Upper lobe of left lung (tissue), 6 donors: ENCODE measurements at places on chromosomes 4 and X. TPM values are rescaled to one million over a fixed set of nuclear protein-coding genes. Genes with fewer than 3 reads are reported as not detected.

Gene IL3RA
- 62.3 TPM for total RNA-seq

Gene NR3C2
- total RNA-seq, result 17.7 TPM

Gene SYNPO2
- total RNA-seq, result 56.3 TPM

Gene SLITRK4
- total RNA-seq, result 0.49 TPM

Gene MAGEE1
- 1.2 TPM for total RNA-seq

DNA sequence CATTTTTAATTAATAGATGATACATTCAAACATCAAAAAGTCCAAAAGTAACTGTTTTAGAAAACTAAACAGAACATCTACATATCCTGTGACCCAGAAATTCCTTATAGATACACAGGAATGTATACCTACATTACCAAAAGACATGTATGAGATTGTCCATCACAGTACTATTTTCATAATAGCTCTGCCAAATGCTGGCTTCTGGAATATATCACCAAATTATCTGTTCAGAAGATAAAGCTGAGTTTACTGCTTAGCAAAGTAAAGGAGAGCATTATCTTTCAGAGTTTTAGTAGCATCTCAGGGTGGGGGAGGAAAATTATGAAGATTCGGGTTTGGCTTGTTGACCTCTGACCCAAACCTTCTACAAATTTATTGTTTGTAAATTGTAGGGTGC is 368.9 kb upstream of the SLC7A11 start:
- no peaks in the 10 kb centered on the region for H3K27me3 ChIP-seq
- H3K27ac ChIP-seq, result no peak overlapping the region
- H3K36me3 ChIP-seq, result no peaks in the 10 kb centered on the region
- DNase-seq, result no peak
- no peak overlapping the region for H3K4me3 ChIP-seq
- no peaks in the 10 kb centered on the region for H3K4me1 ChIP-seq

GRCh38 chr4:43882470-43882869 is 566.1 kb downstream of the KCTD8 start:
- H3K4me1 ChIP-seq, result no peaks in the 10 kb centered on the region
- no peak for DNase-seq
- H3K36me3 ChIP-seq, result no peaks in the 10 kb centered on the region
- no peak overlapping the region for H3K27ac ChIP-seq
- H3K27me3 ChIP-seq, result no peaks in the 10 kb centered on the region

DNA sequence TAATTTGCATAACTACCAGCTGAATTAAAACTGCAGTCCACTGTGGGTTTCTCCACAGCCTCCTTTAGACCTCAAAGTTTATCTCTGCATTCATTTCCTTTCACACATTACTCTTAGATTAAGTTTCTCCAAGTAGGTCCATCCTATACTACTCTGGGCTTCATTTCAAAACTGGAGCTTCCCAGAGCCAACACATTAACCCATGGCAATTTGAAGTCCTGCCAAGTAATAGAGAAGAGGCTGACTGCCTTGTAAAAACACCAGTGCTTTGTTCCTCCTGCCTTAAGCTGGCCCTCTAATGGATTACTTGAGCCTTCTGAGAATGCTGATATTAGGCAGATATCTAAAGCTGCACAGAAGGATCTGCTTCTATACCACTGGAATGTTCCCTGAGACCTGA is 997.2 kb upstream of the SLIT2 start:
- H3K4me1 ChIP-seq, result no peaks in the 10 kb centered on the region
- H3K27me3 ChIP-seq, result no peaks in the 10 kb centered on the region
- no peak for DNase-seq

GRCh38 chr4:140863197-140863596 is 107.0 kb upstream of the TBC1D9 start:
- DNase-seq, result no peak
- no peaks in the 10 kb centered on the region for H3K4me1 ChIP-seq
- H3K27me3 ChIP-seq, result no peaks in the 10 kb centered on the region
- H3K4me3 ChIP-seq, result no peak overlapping the region
- no peak overlapping the region for H3K27ac ChIP-seq

- DNase-seq, result peak; percentile 72
- no peaks in the 10 kb centered on the region for H3K27me3 ChIP-seq
- peak overlapping the region; percentile 91 for H3K4me3 ChIP-seq
- no peaks in the 10 kb centered on the region for H3K36me3 ChIP-seq
- peaks cover 22% of the 10 kb centered on the region for H3K4me1 ChIP-seq
- peak overlapping the region; percentile 80 for H3K27ac ChIP-seq
Observed at GRCh38 chr4:76306882-76307659, 538 bp downstream of the STBD1 start.
